ENCODE measurements at places on chromosomes 5 and 9. TPM values are rescaled to one million over a fixed set of nuclear protein-coding genes. Genes with fewer than 3 reads are reported as not detected.
A peak's percentile ranks its signal among the peaks of the same experiment; 100 is the strongest.

PHF24 gene
- total RNA-seq, result not detected

DMRT2 gene
- total RNA-seq, result 0.79 TPM

PPP3R2 gene
- not detected for total RNA-seq

DNA sequence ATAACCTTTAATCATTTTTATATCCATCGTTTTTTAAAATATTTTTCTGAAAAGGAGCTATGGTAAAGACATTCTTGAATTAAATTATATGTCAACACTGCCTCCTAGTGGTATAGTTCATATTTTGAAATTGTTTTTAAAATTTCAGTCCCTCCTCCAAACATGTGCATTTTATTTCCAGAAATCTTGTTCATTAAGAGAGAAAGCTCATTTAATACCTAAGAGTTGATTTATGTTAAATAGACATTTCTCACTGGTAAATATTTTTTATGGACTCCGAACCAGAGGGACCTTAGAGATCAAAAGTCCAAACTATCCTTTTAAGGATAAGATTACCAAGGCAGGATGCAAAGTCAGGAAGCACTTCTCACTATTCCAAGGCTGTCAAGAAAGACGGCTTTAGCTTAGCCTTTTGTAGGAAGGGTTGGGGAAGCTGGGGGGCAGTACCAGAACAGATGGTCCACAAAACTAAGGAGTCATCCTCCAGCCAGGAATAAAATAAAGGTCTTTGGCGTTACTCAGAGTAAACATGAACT, 21.6 kb downstream of the BHMT start:
- H3K27me3 ChIP-seq, result no peaks in the 10 kb centered on the region
- peak overlapping the region; percentile 66 for H3K27ac ChIP-seq
- peak overlapping the region; percentile 6 for H3K4me3 ChIP-seq
- no peaks in the 10 kb centered on the region for H3K36me3 ChIP-seq
- peaks cover 10% of the 10 kb centered on the region for H3K4me1 ChIP-seq
- DNase-seq, result no peak

GRCh38 chr9:14207352-14207995, 106.5 kb downstream of the NFIB start:
- no peaks in the 10 kb centered on the region for H3K36me3 ChIP-seq
- H3K4me3 ChIP-seq, result no peak overlapping the region
- peaks cover 31% of the 10 kb centered on the region for H3K4me1 ChIP-seq
- no peaks in the 10 kb centered on the region for H3K27me3 ChIP-seq

GRCh38 chr5:108481355-108481931, 99.5 kb upstream of the FBXL17 start:
- H3K4me1 ChIP-seq, result no peaks in the 10 kb centered on the region
- no peaks in the 10 kb centered on the region for H3K36me3 ChIP-seq
- H3K4me3 ChIP-seq, result no peak overlapping the region
- H3K27me3 ChIP-seq, result no peaks in the 10 kb centered on the region
- no peak for DNase-seq
- no peak overlapping the region for H3K27ac ChIP-seq

- no peak overlapping the region for H3K27ac ChIP-seq
- H3K4me1 ChIP-seq, result no peaks in the 10 kb centered on the region
- DNase-seq, result no peak
- H3K36me3 ChIP-seq, result peaks cover 43% of the 10 kb centered on the region
These were observed 3.9 kb downstream of the PLK2 start for GRCh38 chr5:58456026-58456425.

GRCh38 chr5:122559676-122560075, 215.2 kb upstream of the SNX2 start:
- H3K4me3 ChIP-seq, result no peak overlapping the region
- no peaks in the 10 kb centered on the region for H3K36me3 ChIP-seq
- no peaks in the 10 kb centered on the region for H3K4me1 ChIP-seq
- no peak for DNase-seq
- no peak overlapping the region for H3K27ac ChIP-seq

- H3K27me3 ChIP-seq, result no peaks in the 10 kb centered on the region
- H3K4me3 ChIP-seq, result peak overlapping the region; percentile 80
- DNase-seq, result no peak
- peaks cover 37% of the 10 kb centered on the region for H3K4me1 ChIP-seq
These were observed 646 bp downstream of the SWI5 start for GRCh38 chr9:128276574-128277270.

DNA sequence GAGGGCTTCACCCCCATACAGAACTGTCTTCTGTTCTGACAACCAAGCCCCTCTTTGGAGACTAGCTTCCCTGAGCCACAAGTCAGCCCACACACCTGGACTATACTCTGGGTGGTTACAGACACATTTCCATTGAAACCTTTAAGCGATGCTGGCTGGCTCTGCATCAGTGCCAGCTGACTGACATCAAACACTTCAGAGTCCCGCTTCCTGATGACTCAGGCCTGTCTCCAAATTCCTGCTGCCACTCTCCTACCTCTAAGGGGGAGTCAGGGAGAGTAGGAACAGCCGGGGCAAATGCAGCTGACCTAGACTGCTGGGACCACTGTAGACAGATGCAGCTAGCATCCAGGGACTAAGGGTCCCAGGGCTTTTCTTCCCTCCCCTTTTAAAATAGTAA, 59.4 kb downstream of the SIL1 start:
- DNase-seq, result peak; percentile 72
- no peak overlapping the region for H3K27ac ChIP-seq
- peaks cover 46% of the 10 kb centered on the region for H3K4me1 ChIP-seq
- no peaks in the 10 kb centered on the region for H3K36me3 ChIP-seq

DNA sequence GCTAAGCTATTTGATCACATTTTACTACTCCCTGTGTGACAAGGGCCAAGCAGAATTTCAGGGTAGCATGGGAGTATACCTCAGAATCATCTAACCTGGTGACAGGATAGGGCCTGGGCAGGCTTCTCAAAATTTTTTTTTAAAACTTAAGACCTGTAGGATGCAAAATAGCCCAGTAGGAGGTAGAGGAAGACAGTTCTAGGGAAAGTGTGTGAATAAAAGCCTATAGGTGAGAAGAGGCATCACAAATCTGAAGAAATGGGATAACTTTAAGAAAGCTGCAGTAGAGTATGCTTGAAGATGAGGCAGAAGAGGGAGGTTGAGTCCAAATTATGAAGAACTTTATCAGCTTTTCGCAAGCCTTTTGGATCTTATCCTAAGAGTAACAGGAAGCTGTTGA, 32.3 kb downstream of the CNTRL start:
- no peak overlapping the region for H3K27ac ChIP-seq
- no peak for DNase-seq
- H3K4me1 ChIP-seq, result no peaks in the 10 kb centered on the region
- no peaks in the 10 kb centered on the region for H3K36me3 ChIP-seq

GRCh38 chr9:35287987-35288632, 126.3 kb downstream of the UNC13B start:
- no peak overlapping the region for H3K4me3 ChIP-seq
- no peaks in the 10 kb centered on the region for H3K36me3 ChIP-seq
- H3K27ac ChIP-seq, result no peak overlapping the region
- DNase-seq, result no peak
- H3K27me3 ChIP-seq, result no peaks in the 10 kb centered on the region

- no peaks in the 10 kb centered on the region for H3K27me3 ChIP-seq
- DNase-seq, result no peak
- H3K4me3 ChIP-seq, result no peak overlapping the region
- H3K4me1 ChIP-seq, result no peaks in the 10 kb centered on the region
These were observed 303.1 kb downstream of the ENC1 start for GRCh38 chr5:74337254-74337983.
